A549 treated with GW870086 at 1 μM for 4 hours (cell line): ENCODE measurements at places on chromosomes 3 and 15. TPM values are rescaled to one million over a fixed set of nuclear protein-coding genes. Genes with fewer than 3 reads are reported as not detected.

The CCDC39 gene
- 0.17 TPM in 1 of 5 replicates, not detected in the others for total RNA-seq

The ZIC4 gene
- total RNA-seq = not detected in 5 replicates

The ZNF662 gene
- not detected in 5 replicates for total RNA-seq

The CHD2 gene
- total RNA-seq = 28.1 to 39.1 TPM (median 31.1 TPM) in 5 replicates

The RAD51 gene
- 17.1 to 23.6 TPM (median 18.8 TPM) in 5 replicates for total RNA-seq

The PAQR9 gene
- total RNA-seq = 2.8 to 3.5 TPM (median 3.1 TPM) in 5 replicates

The GOLGA8M gene
- 0.24 TPM in 1 of 5 replicates, not detected in the others for total RNA-seq

The EPHB3 gene
- total RNA-seq = 0.08 to 0.77 TPM (median 0.32 TPM) in 5 replicates

The SNX22 gene
- total RNA-seq = 0.74 to 1.3 TPM (median 0.99 TPM) in 5 replicates

The LMCD1 gene
- total RNA-seq = 63.0 to 73.8 TPM (median 69.9 TPM) in 5 replicates

The DLEC1 gene
- 0.06 TPM in 1 of 5 replicates, not detected in the others for total RNA-seq

The SLC24A5 gene
- not detected in 5 replicates for total RNA-seq

The VGLL3 gene
- total RNA-seq = 3.2 to 8.1 TPM (median 6.2 TPM) in 5 replicates
